ENCODE measurements at places on chromosomes 3 and 15.

DNA sequence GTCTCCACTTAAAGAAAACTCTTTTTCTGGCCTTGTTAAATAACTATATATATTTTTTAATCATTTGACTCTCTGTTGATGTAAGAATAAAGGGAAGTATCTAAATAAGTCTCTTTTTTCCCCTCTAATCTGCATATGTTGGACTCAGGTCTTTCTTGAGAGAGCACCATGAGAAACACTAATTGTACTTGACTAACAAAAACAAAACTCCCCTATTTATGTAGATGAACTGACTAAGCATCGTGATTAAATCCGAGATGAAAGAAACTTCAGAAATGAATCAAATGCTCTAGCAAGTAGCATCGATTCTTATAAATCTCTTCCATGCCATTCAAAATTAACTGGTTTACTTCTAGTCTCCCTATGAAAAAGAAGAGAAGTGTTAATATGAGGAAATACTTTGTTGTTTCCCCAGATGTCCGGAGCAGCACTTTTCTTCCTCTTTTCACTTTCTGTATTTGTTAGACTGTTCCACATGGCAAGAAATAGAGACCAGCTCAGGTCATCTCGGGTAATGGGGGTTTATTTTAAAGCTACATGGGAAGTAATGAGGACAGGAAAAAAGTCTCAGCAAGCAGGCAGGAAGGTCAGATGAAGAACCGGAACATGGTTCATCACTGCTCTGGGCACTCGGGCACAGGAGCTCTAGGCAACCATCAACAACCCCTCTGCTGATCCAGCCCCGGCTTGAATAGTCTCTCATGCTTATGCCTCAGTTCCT lies 288.3 kb downstream of the CNTN6 start:
- no peak for DNase-seq

GRCh38 chr3:101170062-101170771 lies 150.2 kb downstream of the IMPG2 start:
- DNase-seq = no peak

DNA sequence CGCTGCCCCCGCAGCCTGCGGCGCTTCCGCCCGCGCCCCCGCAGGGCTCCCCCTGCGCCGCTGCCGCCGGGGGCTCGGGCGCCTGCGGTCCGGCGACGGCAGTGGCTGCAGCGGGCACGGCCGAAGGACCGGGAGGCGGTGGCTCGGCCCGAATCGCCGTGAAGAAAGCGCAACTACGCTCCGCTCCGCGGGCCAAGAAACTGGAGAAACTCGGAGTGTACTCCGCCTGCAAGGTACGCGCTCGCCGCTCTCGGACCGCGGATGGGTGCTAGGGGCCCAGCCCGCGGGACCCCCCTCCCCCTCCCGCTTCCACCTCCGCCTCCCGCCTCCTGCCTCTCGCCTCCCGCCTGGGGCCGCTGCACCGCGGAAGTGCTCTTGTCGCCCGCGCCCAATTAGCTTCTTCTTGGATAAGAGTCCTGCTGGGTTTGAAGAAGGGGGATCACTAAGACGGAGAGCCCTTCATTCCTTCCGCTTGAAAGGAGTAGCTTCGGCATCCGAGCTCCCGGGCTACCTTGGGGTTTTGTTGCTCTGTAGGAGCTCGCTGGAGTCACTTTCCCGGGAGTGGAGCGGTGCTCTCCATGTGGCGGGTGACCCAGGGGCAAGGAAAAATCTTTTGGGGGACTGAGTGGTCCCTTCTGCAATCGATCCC lies 426 bp downstream of the KAT2B start:
- DNase-seq = peak; percentile 64

- DNase-seq = no peak
These were observed 3.9 kb upstream of the UBL7 start for GRCh38 chr15:74464897-74465296.

DNA sequence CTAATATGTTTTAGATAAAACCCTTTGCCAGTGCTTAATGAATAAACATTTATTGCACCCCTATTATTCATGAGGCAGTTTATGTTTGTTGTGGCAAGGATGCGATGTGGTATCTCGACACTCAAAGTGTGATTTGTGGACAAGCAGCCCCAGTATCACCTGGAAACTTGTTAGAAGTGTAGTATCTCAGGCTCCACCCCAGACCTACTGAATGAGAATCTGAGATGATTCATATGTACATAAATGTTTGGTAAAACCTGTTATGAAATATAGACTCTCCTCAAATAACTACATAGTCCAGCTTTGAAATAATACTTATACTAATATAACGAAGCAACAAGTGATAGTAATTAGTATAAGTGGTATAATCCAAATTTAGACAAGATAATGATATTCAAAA lies 914.8 kb downstream of the TUSC7 start:
- DNase-seq = no peak

- DNase-seq = no peak
These were observed 176.3 kb downstream of the MEIS2 start for GRCh38 chr15:36924034-36924433.

DNA sequence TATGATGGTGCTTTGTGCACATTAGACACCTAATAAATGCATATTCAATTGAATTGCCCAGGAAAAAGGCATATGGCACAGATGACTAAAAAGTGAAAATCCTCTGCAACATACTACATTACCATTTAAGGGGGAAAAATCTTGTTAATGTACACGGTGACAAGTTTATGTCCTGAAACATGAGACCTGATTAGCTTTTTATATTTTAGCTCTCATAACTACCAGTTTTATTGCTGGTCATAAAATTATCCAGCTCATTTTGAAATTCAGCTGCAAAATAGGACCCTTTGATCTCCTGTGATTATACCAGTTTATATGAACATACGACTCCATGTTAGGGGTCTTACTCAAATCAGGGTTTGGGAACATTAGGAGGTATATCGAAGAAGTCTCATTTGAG lies 684.6 kb upstream of the CCDC54 start:
- no peak for DNase-seq

- no peak for DNase-seq
These were observed 25.0 kb upstream of the BLM start for GRCh38 chr15:90691982-90692773.

GRCh38 chr15:70258369-70259027 lies 160.8 kb upstream of the TLE3 start:
- peak; percentile 54 for DNase-seq

- DNase-seq = no peak
These were observed 12.9 kb downstream of the NR2F2 start for GRCh38 chr15:96343113-96344059.

GRCh38 chr3:184742676-184743135 lies 30.8 kb upstream of the MAGEF1 start:
- DNase-seq = no peak

DNA sequence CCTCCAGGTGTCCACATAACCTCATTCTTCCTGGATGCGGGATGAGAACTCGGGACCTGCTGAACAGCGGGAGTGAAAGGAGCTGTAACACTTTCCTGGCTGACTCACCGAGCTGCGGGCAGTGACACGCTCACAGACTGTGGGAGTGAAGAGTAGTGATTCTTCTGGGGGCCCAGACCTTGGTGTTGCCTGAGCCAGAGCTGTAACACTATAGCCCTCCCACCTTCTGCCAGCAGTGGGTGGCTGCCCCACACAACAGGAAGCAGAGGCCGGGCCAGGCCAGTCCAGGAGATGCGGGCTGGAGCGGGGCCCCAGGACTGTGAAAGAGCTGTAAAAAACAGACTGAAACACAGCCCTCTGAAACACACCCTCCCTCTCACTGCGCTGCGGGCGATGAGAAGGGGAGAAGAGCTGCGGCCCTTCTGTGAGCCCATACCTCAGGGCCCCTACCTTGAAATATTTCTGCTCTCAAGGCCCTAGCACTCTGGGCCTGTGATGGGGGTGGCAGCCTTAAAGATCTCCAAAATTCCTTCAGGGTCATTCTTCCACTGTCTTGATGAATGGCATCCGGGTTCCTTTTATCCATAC lies 464.0 kb upstream of the CCDC54 start:
- no peak for DNase-seq

- DNase-seq = no peak
These were observed 372.5 kb downstream of the IL20RB start for GRCh38 chr3:137330246-137330645.

DNA sequence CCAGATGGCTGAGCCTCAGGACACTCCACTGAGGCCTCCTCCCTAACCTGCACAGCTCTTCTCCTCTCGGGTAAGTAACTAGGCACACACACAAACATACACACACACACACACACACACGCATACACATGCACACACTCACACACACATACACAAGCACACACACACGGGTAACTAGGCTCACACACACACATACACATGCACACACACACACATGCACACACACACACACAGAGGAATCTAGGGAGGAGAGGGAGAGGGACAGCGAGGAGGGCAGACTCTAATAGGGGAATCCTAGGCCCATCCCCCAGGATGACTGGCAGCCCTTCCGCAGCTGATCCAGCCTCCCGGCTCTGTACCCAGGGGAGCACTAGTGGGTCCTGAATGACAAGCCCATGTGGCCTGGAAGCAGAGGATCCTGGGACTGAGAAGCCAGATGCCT lies 177.4 kb upstream of the LINGO1 start:
- DNase-seq = no peak

GRCh38 chr3:24513463-24513862 lies 18.8 kb upstream of the THRB start:
- DNase-seq = no peak

DNA sequence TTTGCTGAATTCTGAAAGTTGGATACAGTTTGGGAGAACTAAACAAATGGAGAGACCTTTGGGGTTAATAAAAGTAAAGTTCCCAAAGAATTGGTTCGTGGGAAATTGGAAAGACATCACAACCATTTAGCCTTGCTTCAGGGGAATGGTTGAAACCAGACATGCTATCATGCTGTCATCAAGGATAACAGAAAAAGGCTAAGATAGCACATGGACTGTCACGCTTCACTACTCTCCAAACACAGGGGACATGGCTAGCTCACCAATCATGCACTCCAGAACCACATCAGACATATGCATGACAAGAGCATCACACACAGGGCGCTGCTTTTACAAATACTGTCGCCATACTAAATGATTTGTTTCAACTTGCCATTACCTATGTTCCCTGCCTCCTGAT lies 671.7 kb upstream of the ROBO1 start:
- no peak for DNase-seq

DNA sequence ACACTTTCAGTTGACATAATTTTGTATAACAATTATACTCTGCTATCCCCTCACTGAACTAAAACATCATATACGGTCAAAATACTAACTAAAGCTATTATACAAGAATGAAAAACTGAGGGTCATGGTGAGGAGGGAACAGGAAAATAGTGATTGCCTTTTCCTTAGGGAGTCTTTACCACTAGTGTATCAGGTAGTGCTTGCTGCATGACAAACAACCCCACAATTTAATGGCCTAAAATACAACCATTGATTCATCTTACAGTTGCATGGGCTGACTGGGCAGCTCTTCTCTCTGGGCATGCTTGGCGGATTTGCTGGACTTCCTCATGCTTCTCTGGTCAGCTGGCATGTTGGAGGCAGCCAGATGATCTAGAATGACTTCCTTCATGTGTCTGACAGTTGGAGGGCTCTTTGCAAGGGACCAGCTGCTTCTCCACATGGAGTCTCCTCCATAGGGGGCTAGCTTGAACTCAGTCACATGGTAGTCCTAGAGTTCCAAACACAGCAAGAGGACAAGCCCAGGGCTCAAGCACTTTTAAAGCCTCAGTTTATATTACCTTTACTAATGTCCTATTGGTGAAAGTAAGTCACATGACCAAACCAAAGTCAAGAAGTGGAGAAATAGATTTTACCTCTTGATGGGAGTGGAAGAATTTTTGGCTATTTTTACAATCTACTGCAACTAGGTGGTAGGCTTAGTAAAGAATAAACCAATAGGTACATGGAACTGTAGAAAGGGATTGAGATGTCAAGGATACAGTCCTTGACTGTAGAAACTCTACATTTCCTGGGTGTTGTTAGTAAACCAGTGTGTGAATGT lies 18.8 kb downstream of the THAP10 start:
- DNase-seq = no peak

DNA sequence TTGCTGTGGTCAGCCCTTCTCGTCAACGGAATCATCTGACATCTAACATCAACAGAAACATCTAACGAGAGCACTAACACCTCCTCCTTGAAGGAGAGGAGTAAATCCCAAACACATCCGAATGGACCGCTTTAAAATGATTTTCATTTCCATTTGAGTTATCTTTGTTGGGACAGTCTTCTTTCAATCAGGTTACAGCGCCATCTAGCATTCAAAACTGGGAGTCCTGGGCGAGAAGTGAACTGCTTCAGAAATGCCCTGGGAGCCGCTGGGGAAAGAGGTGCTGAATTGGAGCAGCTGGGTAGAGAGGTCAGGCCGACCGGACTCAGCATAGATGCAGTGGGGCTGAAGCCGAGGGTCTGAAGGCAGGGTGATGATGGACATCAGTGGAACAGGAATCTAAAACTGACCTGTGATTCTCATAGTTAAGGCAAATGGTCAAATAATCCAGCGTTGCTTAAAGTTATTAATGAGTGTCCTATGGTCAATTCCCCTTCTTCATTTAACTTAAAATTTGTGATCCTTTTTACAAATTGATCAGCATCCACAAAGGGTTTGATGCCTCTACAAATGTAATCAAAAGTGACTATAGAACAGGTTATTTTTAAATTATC lies 170.0 kb upstream of the NDN start:
- DNase-seq = no peak

GRCh38 chr15:67760901-67761300 lies 64.4 kb upstream of the SKOR1 start:
- DNase-seq = no peak

- DNase-seq = no peak
These were observed 479.8 kb downstream of the NAALADL2 start for GRCh38 chr3:175338775-175339535.

- no peak for DNase-seq
These were observed 4.0 kb downstream of the MAP3K13 start for GRCh38 chr3:185366913-185367312.

DNA sequence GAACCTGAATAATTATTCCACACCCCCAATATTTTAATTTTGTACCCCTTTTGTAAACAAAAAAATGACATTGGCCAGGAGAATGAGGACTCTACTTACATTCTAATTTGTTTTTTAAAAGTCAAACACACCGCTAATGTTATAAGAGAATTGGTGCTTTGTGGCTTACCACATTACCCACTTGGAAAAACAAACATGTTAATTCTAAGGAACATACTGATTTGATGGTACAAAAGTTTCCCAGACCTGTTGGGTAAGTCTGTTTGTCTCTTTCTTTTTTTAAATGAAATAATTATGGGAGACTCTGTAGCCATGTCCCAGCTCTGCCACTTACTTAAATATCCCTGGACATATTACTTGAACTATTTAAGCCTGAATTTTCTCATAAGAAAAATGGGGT lies 352.5 kb upstream of the C2CD4B start:
- DNase-seq = no peak

DNA sequence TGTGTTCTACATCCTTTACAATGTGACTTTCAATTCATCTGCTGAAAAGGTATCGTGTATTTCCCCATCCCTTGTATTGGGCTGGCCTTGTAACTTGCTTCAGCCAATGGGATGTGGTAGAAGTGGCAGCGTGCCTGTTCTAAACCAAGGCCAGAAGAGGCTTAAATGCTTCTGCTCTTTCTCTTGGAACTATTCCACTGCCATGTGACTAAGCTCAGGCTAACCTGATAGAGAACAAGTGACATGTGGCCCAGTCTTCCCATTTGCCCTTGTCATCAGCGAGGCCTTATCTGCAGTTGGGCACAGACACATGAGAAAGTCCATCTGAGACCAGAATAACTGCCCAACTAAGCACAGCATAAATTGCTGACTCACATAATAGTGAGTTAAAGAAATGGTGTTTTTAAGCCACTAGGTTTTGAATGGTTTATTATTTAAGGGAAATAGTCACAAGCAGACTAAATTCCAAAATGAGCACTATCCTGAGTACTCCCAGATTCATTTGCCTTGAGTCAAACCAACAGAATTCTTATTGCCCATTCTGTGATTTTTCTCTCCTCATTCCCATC lies 230.2 kb downstream of the CPNE4 start:
- no peak for DNase-seq

GRCh38 chr3:61323094-61323493 lies 71.8 kb upstream of the FHIT start:
- no peak for DNase-seq
